Uterus (tissue), 4 donors: ENCODE measurements at places on chromosomes 6 and 20. TPM values are rescaled to one million over a fixed set of nuclear protein-coding genes. Genes with fewer than 3 reads are reported as not detected.

DNA sequence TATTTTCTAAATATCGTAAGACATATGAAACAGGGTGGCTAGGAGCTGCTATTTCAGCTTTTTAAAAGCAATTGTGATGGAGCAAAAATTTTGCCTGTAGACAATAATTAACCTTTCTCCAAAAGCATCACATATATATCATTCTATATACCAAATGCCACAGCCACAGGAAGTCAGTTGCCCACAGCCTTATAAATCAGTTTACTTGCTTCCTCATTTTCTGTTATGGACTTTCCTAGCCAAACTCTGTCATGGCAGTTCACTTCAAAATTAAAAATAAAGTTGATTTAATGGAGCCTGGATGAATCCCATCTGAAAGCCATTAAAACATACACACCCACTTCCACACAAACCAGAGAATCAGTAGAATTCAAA, 93.4 kb upstream of the NHSL1 start:
- no peaks in the 10 kb centered on the region for H3K36me3 ChIP-seq
- no peak overlapping the region for H3K4me3 ChIP-seq
- H3K27me3 ChIP-seq = no peaks in the 10 kb centered on the region
- no peak for DNase-seq

DNA sequence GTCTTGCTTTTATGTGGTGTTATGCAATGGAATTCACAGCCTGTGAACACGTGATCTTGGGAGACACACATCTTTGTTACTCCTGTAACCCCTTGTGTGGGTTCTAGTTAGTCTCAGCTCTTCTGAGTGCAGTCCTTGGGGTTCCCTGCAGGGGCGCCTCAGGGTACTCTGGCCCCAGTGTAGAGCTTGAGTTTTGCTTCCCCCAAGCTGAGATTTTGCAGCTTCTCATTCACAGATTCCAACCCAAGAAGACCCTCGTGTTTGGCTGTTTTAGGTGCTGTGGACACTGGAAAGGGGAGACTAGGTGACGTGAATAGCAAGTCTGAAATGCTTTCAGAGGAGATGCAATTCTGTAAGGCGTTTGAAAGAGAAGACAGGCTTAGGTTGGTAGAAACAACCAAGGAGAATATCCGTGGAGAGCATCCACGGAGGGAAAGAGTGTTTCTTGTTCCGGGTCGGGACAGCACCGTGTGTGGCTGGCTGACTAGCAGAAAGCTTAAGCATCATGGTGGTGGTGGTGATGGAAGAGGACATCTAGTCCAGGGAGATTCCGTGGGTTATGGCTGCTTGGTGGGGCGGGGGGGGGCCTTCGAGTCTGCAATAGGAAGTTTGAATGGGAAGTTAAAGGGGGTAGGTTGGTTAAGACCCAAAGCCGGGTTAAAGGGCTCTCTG, 30.1 kb downstream of the DUSP22 start:
- peaks cover under 1% of the 10 kb centered on the region for H3K4me1 ChIP-seq
- H3K27ac ChIP-seq = no peak overlapping the region
- H3K4me3 ChIP-seq = no peak overlapping the region
- H3K27me3 ChIP-seq = no peaks in the 10 kb centered on the region
- no peaks in the 10 kb centered on the region for H3K36me3 ChIP-seq

GRCh38 chr6:2034256-2034655, 211.1 kb downstream of the GMDS start:
- no peaks in the 10 kb centered on the region for H3K27me3 ChIP-seq
- no peaks in the 10 kb centered on the region for H3K4me1 ChIP-seq
- no peak for DNase-seq
- no peak overlapping the region for H3K27ac ChIP-seq
- H3K36me3 ChIP-seq = no peaks in the 10 kb centered on the region

DNA sequence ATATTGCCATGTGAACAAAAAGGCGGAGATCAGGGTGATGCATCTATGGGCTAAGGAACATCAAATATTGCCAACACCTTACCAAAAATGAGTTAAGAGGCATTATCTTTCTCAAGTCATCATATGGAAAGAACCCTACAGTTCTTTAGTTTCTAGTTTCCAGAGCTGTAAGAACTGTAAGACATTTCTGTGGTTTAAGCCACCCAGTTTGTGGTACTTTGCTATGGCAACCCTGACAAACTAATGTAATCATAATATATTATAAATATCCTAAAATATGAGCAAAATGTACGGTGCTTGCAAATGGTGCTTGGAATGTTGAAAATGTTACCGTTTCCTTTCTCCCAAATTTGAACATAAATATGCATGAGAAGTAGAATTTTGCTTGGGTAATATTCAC, 349.6 kb downstream of the PHF3 start:
- H3K27ac ChIP-seq = no peak overlapping the region
- no peaks in the 10 kb centered on the region for H3K4me1 ChIP-seq
- no peak for DNase-seq
- no peaks in the 10 kb centered on the region for H3K36me3 ChIP-seq

- H3K27ac ChIP-seq = no peak overlapping the region
- H3K27me3 ChIP-seq = no peaks in the 10 kb centered on the region
- H3K36me3 ChIP-seq = no peaks in the 10 kb centered on the region
- peaks cover 19% of the 10 kb centered on the region for H3K4me1 ChIP-seq
Measured at GRCh38 chr6:56406276-56407269, 159.2 kb upstream of the COL21A1 start.

- no peak overlapping the region for H3K4me3 ChIP-seq
- DNase-seq = no peak
- H3K27ac ChIP-seq = no peak overlapping the region
- H3K27me3 ChIP-seq = no peaks in the 10 kb centered on the region
- H3K4me1 ChIP-seq = no peaks in the 10 kb centered on the region
- no peaks in the 10 kb centered on the region for H3K36me3 ChIP-seq
Measured at GRCh38 chr20:11091511-11091910, 417.7 kb upstream of the JAG1 start.

GRCh38 chr6:105691081-105691480, 288.2 kb upstream of the PREP start:
- H3K4me1 ChIP-seq = no peaks in the 10 kb centered on the region
- H3K27ac ChIP-seq = no peak overlapping the region
- H3K27me3 ChIP-seq = no peaks in the 10 kb centered on the region
- no peaks in the 10 kb centered on the region for H3K36me3 ChIP-seq
- DNase-seq = no peak

GRCh38 chr6:26183581-26184366, 96.5 kb downstream of the HFE start:
- DNase-seq = peak; percentile 75
- peak overlapping the region; percentile 49 for H3K4me3 ChIP-seq
- no peaks in the 10 kb centered on the region for H3K4me1 ChIP-seq
- H3K36me3 ChIP-seq = no peaks in the 10 kb centered on the region
- H3K27ac ChIP-seq = peak overlapping the region; percentile 88

DNA sequence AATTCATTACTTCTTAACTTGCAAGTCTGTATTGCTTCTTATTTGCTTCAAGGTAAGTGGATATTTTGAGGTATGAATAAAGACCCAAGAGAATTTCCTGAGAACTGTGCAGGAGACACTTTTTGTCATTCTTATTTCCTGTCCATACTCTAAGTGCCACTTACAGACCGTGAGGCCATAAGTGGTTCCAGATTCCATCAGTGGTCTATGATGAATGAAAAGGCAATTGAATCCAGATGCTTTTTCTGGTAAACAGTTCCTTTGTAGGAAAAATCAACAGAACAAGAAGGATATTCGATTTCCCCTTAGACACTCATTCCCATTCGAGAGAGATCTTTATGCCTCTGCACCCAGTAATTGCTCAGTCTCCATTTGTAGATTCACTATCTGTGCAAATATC, 58.3 kb upstream of the PDE10A start:
- no peak for DNase-seq
- no peaks in the 10 kb centered on the region for H3K36me3 ChIP-seq
- H3K27me3 ChIP-seq = no peaks in the 10 kb centered on the region
- no peak overlapping the region for H3K27ac ChIP-seq
- H3K4me3 ChIP-seq = no peak overlapping the region
- no peaks in the 10 kb centered on the region for H3K4me1 ChIP-seq

- H3K36me3 ChIP-seq = no peaks in the 10 kb centered on the region
- H3K27ac ChIP-seq = no peak overlapping the region
- H3K4me3 ChIP-seq = no peak overlapping the region
- H3K4me1 ChIP-seq = no peaks in the 10 kb centered on the region
Measured at GRCh38 chr6:73954881-73955280, 258.9 kb downstream of the CD109 start.

DNA sequence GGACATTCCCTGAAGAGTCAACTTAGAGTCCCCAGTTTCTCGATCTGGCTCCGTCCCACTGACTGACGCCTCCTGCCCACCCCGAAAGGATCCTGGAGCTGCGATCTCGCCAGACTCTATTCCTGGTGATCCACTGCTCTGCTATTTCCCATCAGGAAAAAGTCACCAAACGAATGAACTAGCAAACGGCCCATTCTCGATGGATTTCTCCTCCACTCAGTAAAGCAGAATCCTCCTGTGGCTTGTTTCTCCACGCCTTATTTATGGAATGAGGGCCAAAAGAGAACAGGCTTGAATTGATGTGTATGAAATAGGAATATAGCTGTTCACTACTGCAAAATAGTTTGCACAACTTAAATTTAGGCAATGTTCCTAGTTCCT, 5.4 kb downstream of the NKX2-4 start:
- no peak for DNase-seq
- H3K27me3 ChIP-seq = no peaks in the 10 kb centered on the region
- H3K4me3 ChIP-seq = no peak overlapping the region
- H3K27ac ChIP-seq = no peak overlapping the region

DNA sequence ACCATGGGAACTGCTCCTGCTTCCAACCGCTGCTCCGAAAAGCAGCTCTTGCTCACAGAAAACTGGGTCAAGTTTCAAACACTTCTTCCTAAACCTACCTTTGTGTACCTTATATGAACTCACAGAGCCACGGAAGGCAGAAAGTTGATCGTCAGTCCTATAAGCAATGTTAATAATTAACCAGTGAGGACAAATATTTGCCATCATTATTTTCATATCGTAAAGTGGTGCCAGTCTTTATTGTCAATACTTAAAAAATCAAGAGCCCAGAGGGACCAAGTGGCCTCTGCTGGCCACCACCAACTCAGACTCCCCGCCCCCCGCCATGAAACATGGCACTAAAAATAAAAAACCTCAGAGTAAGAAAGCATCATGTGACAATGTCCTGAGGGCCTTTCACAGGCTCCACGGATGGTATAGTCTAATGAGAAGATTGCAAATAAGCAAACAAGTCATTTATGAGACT, 9.1 kb upstream of the PBOV1 start:
- H3K36me3 ChIP-seq = no peaks in the 10 kb centered on the region
- no peak overlapping the region for H3K27ac ChIP-seq
- no peak overlapping the region for H3K4me3 ChIP-seq
- H3K27me3 ChIP-seq = no peaks in the 10 kb centered on the region

- H3K4me1 ChIP-seq = no peaks in the 10 kb centered on the region
- DNase-seq = no peak
- H3K36me3 ChIP-seq = peaks cover 4% of the 10 kb centered on the region
Measured at GRCh38 chr6:85421972-85422371, 27.9 kb upstream of the NT5E start.

DNA sequence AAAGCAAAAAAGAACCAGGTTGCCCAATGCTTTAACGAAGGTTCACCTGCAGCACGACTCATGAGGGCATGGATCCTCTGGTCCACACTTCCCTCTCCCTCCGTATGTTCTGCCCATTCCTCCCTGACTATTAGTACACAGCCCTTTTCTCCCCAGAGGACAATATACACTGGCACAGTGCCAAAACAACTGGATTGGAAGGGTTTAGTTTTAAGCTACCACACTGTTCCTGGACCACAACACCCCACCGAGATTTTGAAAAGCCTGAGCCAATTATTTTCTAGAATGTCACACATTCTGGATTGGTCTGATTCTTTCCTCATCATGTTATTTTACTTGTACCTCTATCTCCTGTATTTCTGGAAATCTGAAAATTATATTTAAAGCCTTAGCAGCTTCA, 2.9 kb upstream of the AKAP7 start:
- H3K36me3 ChIP-seq = no peaks in the 10 kb centered on the region
- H3K27ac ChIP-seq = no peak overlapping the region
- H3K4me3 ChIP-seq = no peak overlapping the region
- no peak for DNase-seq
- H3K4me1 ChIP-seq = no peaks in the 10 kb centered on the region
- H3K27me3 ChIP-seq = no peaks in the 10 kb centered on the region

DNA sequence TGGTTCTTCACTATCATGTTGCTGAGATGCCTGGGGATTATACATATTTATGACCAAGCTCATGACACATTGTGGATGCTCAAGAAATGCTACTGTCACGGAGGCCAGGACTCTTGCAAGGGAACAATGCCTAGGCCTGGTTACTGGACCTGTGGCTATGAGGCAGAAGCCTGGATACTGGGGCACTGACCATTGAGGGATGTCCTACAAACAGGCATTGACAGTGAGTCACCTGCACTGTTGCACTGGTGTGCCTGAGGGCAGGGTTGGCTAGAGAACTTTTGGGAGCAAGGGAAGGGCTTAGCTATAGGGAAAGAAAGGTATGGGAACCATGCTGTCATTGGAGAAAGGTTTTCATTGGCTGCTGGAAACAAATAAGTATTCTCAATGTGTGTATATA, 313.1 kb upstream of the SUPT3H start:
- H3K4me3 ChIP-seq = no peak overlapping the region
- DNase-seq = no peak
- H3K27ac ChIP-seq = no peak overlapping the region
- no peaks in the 10 kb centered on the region for H3K27me3 ChIP-seq

DNA sequence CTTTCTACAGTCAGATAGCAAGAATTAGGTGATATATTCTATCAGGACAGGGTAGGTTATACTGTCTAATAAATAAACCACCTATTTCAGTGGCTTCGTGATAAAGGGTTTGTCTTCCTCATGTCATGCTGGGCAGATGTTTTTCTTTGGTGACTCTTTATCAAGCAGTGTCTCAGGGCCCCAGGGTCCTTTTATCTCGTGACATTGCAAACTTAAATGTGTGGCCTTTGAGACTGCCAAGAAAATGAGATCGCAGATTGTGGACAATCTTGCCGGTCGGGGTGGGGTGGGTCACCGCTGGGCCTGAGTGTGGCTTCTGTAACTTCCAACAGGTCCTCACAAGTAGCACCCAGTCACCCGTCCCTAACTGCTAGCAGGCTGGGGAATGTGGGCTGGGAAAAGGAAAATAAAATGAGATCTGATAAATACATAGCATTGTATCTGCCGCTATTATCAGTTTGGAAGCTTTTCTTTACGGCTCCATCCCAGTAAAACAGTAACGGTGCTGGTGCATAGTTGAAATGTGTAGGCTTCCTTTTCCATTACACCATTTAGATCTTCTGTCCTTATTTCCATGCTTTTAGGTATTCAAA, 50.5 kb upstream of the BMP6 start:
- no peak for DNase-seq
- no peak overlapping the region for H3K27ac ChIP-seq
- no peaks in the 10 kb centered on the region for H3K27me3 ChIP-seq
- H3K4me1 ChIP-seq = no peaks in the 10 kb centered on the region
- no peaks in the 10 kb centered on the region for H3K36me3 ChIP-seq

DNA sequence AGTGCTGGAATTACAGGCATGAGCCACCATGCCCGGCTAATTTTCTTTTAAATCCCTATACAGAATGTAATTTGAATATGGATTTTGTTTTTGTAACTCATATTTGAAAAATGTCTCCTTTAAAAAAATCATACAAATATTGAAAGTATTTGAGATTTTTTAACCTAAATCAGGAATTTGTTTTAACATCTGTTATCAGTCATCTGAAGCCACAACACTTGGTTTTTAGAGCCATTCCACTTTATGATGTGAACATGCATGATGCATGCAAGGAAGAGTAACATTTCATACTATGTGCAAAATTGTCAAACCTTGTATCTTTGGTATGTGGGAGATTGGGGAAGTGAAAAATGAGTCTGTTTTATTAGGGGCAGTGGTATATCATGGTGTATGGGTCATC, 124.5 kb upstream of the AHI1 start:
- H3K27ac ChIP-seq = no peak overlapping the region
- no peak overlapping the region for H3K4me3 ChIP-seq
- DNase-seq = no peak
- H3K27me3 ChIP-seq = no peaks in the 10 kb centered on the region
- no peaks in the 10 kb centered on the region for H3K36me3 ChIP-seq
- no peaks in the 10 kb centered on the region for H3K4me1 ChIP-seq

The TUBB2A gene
- 76.0 TPM for total RNA-seq

The KHDC1L gene
- not detected for total RNA-seq

The SLC22A7 gene
- not detected for total RNA-seq

The HBS1L gene
- total RNA-seq = 57.4 TPM
